ENCODE measurements at places on chromosomes 4 and X.

DNA sequence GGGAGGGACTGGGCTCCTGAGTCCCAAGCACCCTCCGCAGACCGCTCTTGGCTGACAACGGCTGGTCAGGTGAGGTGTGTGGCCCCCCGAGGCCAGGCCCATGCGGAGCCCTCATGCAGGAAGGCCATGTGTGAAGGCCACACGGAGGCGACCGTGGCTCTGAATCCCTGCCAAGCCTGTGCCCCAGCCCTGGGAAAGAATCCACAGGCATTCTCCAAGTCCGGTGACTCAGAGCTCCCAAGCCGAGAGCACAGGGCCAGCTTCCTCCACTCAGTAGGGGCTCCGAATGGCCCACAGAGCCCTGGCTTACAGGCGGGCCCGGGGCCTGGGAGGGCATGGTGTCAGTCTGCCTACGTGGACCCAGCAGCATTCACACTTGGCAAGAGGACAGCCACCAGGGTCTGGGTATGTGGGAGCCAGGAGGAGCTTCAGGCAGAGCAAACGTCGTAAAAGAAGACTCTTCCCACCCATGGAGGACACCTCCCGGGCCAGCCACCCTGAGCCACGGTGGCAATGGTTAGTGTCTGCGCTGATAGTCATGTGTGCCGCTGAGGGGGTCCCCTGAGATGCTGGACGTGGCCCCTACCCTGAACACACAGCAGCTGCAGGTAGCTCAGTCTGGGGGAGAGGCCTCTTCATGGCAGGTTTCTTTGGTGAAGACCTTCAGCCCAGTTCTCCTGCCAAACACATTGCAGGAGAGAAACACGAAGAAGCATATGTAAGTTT lies 105.7 kb downstream of the PSAPL1 start:
- DNase-seq: no peak

GRCh38 chr4:159188646-159189045 lies 85.8 kb downstream of the RAPGEF2 start:
- DNase-seq: no peak

- no peak for DNase-seq
Observed at GRCh38 chr4:162705130-162705803, 461.4 kb downstream of the NAF1 start.

DNA sequence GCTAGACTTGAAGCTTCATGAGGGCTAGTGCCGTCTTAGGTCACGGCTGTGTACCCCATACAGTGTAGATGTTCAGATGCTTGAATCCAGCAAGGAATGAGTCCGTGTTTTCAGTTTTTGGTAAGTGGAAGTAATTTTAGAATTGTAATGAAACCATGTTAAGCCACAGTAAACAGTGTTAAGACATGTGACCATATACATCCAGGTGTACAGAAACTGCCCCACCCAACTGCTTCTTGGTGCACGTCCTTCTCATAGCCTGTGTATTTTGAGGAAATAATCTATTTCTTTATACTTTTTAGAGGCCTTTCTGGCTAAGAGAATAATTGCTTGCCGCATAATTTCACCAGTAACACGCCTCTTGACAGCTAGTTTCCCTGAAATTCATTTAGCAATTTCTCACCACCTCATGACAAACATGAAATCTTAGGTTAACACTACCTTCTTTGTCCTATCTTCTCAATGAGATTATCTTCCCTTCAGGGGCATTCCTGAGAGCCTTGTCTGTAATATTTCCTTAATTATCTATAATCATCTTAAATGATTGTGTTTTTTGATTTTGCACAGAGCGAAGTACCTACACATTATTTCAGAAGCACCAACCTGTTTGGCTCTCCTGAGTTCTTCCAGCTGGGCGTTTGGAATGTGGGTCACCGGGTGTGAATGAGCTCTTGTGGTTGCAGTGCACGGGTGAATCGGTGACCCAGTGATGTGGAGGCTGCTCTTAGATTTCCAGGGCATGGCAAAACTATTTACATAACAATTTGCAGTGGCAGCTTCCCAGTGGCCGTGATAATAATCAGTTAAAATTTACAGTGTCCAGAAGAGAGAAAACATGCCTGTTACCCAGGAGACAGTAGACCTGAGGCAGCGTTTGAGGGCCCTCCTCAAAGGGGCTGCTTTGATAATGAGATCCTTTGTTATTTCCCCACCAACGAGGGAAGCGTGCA lies 50.2 kb upstream of the TADA2B start:
- no peak for DNase-seq

GRCh38 chr4:185793716-185794115 lies 18.3 kb downstream of the SORBS2 start:
- DNase-seq: no peak

GRCh38 chr4:177116161-177116560 lies 193.5 kb upstream of the NEIL3 start:
- DNase-seq: no peak

DNA sequence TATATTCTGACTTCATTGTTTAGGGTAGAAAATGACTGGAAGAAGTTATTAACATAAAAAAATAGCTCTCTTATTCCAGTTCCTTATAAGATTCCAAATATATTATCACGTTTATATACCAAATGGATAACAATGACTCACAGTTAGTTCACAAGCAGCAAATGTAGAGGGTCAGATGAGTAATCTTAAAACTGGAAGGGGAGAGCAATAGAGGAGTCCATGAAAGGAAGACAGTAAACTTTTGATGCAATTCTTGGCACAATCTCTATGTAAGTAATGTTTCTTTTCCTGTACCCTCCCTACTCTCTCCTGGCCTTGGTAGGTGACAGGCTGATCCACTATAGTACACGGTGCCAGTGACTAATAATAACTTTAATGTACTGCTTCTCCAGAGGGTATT lies 259.0 kb upstream of the TRPC5 start:
- no peak for DNase-seq

DNA sequence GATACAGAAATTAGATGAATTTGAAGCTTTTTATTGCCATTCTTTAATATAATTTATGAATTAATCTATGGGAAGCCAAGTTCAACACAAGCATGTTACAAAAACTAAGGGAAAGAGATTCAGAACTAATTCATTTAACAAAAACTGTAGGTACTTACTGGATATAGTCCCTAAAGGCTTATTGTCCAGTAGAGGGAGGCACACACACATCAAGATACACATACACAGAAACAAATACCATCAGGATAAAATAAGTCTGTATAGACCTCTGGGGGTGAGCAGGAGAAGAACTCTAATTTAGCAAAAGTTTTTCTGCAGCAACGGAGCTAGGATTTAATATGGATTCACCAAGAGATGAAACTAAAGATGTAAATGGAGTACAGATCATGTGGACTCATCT lies 83.0 kb upstream of the IL13RA1 start:
- peak; percentile 30 for DNase-seq

DNA sequence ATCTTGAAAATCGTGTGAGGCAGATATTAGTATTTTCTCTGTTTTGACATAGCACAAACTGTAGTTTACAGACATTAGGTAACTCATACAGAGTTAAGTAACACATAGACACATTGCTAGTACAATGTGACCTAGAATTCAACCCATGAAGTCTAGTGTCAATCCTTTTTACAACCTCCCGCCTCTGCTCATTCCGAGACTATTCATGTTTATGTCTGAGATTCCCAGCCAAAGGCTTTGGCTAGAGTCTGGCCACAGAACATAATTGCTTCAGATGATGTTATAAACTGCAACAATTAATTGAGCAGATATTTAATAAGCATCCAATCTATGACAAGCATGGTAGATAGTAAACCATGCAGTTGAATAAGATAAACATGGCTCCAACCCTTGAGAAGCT lies 841.0 kb downstream of the STIM2 start:
- no peak for DNase-seq

DNA sequence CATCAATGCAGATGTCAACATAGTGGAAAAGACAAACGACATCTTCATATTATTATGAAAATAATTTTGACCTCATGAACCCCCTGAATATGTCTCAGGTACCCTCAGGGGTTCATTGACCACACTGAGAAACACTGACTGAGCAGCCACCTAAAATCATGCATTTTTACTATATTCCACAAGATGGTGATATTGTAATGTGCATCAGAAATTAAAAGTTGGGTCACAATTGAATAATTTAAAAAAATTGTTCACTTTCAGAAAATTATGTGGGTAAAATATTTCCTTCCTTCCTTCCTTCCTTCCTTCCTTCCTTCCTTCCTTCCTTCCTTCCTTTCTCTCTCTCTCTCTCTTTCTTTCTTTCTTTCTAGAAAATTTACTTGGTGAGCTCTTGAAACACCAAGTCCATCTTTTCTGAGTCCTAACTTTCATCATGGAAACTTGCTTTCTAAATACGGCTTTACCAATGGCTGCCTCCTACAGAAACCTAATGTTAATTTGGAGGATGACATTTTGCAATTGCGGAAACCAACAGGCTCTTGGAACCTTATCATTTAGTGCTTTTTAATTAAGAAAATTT lies 103.6 kb downstream of the RTL3 start:
- DNase-seq: no peak

DNA sequence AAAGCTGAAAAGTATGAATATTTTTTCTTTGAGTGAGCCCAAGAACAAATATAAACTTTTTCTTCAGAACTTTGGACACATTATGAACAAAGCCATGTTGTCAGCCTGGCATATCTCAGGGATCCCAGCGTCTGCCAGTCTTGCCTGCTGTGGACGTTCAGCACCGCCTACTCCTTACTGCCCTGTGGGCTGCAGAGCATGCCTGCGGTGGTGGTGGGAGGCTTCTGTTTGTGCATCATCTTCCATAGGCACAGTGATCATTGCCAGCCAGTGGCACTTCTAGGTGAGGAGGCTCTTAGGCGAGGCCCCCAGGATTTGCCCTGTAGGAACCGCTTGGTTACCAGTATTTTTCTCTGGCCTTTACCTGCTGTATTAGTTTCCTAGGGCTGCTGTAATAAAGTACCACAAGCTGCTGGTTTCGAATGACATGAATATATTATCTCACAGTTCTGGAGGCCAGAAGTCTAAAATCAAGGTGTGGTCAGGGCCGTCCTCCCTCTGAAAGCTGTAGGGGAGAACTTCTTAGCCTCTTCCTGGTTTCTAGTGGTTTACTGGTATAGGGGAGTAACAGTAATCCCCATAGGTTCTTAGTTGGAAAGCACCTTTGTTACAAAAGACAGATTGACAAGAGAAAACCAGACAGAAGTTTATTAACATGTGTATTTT lies 15.4 kb downstream of the ANXA3 start:
- DNase-seq: no peak

- no peak for DNase-seq
Observed at GRCh38 chrX:106948641-106949040, 28.4 kb downstream of the CLDN2 start.

- DNase-seq: no peak
Observed at GRCh38 chr4:17066972-17067371, 168.5 kb upstream of the LDB2 start.

DNA sequence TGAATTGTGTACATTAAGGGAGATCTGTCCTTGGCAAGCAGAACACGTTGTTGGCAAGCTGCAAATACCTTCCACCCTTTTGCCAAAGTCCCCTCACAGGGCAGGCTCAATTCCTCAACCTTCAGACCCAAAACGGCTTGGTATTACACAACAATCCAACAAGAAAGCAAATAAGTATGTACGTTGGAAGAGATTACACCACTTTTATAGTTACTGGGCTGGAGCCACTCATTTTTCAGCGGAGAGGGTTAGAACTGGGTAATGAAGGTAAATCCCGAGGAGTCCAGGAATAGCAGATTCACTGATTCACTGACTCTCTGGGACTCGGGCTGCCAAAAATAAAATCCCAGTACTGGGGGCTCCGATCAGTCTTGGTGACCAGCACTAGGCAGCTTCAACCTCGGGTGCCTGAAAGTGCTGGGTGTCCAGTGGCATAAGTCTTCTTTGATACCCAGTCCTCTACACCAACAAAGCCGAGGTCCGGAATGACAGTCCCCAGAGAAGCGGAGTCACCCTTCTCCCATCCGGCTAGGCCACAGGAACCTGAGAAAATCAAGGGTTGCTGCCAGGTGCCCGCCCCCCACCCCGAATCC lies 587 bp downstream of the TIMM8A start:
- DNase-seq: peak; percentile 40

DNA sequence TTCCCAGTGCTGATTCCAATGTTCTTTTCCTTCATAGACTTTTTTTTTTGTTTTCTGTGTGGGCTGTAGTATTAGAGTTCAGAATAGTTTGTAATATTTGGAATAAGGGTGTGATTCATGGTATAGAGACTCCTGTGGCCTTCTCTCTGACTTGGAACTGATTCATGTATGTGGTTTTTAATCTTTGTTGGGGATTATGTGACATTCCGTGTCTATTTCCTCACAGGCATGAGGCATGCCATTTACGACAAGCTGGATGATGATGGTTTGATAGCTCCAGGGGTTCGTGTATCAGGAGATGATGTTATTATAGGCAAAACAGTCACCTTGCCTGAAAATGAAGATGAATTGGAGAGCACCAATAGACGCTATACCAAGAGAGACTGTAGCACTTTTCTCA lies 44.4 kb downstream of the POLR2B start:
- no peak for DNase-seq
